Eye (tissue), 1 donor: ENCODE measurements at places on chromosomes 16 and 17.
A peak's percentile ranks its signal among the peaks of the same experiment; 100 is the strongest.

DNA sequence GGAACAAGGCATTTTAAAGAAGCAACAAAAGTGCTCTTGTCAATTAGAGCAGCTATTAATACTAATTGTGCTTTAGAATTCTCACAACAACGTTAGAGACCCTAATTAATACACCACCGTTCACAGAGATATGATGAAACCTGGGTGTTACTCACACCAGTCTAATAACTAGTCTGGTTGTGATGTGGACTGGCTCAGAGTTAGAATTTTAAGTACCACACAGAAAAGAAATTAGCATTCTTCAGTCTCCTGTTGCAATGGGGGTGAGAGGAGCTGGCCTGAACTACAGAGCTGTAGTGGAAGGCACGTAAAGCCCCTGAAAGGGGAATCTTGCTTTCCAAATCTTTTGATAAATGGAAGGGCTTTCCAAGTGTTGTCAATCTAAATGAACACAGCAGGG, 240.8 kb upstream of the TOX3 start:
- DNase-seq: no peak

GRCh38 chr16:69562813-69563212, 3.0 kb upstream of the NFAT5 start:
- DNase-seq: no peak

DNA sequence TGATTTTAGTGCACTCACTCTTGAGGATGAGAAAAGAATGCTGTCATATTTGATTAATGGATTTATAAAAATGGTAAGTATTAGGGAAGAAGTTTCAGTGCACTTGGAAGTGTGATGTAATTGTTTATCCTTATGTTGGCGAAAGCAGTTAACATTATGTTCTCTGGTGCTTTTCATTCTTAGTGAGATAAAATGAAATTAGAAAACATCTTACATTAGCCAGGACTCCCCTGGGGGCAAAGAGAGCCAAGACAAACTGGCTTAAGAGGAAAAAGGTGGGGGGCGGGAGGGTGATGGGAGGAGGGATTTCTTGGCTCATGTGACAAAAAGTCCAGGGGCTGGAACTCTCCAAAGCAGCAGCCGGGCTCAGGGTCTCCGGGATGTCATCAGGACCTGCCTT, 73.2 kb downstream of the KNOP1 start:
- peak; percentile 69 for DNase-seq

GRCh38 chr17:37137070-37137610, 188.4 kb downstream of the AATF start:
- no peak for DNase-seq

DNA sequence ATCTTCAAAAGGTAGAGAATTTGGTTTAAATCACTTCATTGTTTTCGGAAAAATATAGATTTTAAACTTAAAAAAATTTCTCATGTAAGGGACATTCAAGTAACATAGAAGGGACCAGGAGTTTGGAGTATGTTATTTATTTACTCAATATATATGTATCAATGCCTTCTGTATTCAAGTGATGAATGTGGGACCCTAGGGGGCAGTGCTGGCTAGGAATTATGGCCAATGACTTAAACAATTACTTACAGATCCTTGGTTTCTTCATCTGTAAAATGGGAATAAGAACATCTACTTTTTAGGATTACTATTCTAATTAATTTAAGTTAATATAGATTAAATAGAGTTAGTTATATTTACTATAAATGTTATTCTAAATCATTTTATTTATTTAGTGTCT, 886.3 kb upstream of the RBFOX1 start:
- DNase-seq: no peak

DNA sequence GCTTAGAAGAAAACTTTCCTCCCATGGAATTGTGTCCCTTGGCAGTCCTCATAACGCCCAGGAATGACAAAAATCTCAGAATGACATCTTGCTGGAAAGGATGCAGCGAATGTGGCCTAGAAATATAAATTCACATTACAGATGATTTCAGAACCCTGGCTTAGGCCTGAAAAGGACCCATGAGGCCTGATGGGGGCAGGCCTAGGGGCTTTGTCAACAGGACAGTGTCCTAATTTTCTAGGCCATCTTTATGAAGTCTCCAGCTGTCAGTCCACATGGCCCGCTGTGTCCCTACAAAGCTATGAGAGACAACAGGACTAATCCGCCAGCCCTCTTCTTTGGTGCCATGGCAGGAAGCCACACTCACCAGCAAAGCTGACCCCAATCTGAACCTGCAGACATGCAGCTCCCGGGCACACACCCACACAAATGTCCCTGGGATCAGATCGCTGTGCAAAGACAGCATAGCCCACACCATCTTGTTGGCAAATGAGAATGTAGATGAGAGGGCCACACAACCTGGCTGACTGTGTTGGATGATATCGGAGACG, 40.4 kb upstream of the DNAH17 start:
- peak; percentile 72 for DNase-seq

DNA sequence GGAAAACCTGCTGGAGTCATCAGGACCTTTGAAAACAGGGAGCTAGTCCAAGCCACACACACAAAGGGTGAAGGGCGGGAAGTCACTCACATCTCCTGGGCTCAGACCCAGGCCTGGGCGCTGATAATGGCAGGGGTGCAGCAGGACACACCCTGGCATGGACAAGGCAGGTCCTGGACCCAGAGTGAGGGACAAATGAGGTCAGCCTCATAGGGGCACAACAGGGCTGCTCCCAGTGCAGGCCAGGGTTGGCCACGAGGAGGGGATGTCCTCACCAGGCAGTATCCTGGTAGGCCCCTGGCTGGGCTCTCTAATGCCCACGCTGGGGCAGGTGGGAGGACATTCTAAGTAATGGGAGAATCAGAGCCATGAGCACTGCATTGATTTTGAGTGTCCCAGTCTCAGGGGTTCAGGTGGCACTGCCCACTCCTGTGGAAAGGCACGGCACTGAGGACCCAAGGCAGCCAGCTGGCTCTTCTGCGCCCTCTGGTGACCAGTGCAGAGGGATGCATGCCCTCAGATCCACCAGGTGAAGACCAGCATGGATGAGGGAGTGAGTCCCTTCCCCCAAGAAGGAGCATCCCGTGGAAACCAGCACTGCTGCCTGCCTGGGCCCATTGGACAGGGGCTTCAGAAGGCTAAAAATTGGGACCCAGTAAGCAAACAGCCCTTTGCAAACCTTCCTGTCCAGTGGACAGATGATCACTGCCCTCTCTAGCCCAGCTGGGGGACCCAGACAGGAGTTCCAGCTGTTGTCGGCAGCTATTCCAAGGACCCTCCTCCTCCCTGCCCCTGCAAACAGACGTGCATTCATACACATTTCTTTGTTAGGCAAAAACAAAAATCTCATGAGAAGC, 23.4 kb upstream of the SREBF1 start:
- DNase-seq: peak; percentile 87

DNA sequence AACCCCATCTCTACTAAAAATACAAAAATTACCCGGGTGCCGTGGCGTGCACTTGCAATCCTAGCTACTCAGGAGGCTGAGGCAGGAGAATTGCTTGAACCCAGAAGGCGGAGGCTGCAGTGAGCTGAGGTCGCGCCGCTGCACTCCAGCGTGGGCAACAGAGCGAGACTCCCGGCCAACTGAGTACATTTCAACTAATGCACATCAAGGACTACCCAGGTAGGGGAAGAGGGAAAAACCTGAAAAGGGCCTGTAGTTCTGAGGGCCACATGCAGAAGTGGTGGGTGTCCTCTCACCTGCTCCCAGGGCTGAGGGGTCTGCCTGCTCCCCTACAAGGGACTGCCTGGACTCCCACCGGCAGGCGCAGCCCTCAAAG, 584 bp upstream of the SLC16A5 start:
- no peak for DNase-seq

- DNase-seq: no peak
These were observed 52.7 kb downstream of the ZNF18 start for GRCh38 chr17:11944587-11944986.

DNA sequence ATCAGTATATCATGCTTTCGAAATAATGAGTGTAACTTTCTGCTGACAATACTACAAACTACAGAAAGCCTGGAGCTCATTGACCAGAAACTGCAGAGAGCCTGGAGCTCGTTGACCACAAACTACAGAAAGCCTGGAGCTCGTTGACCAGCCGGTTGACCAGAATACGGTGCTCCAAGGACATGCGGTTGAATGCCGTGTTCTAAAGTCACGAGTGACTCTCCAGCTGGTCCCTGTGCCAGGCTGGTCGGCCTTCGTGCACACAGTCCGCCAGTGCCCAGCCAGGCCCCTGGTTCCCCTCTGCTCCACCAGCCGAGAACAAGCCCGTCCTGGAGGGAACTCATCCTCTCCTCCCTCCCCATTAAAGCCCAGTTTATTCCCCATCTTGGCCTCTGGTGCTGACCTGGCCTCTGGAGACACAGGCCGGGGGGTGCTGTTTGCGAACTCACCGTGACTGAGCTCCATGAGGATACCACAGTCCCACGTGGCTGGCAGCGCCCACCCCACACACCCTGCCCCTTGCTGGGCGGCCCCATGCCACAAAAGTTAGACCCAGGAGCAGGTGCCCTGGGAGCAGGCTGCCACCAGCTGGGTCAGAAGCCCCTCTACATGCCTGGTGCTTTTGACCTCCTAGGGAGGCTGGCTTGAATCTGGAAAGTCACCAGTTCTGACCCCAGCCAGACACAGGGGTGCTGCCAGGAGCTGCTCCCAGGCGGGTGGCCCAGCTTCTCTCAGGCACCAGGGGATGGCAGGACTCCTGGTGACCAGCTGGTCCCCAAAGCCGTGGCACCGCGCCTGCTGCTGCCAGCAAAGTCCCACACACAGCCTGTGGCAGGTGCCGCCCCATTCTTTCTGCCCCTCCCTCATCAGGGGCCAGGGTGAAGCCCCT, 15.5 kb upstream of the CDH15 start:
- DNase-seq: no peak

DNA sequence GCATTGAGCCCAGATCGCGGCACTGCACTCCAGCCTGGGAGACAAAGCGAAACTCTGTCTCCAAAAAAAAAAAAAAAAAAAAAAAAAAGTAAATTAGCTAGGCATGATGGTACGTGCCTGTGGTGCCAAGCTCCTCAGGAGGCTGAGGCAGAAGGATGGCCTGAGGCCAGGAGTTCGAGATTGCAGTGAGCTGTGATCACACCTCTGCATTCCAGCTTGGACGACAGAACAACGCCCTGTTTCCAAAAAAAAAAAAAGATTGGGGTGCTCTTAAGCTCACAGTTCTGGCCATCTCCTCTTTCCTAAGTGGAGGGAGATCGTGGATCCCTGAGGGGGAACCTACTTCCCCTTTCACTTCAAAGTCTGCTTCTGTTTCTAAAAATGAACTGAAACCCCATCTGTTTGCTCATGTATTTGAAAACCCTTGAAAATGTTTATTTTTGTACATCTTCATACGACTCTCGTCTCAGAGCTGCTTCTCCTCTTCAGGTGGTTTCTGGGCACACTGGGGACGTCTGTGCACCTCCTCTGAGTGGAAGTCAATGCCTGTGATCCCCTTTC, 138.8 kb downstream of the PRKCA start:
- no peak for DNase-seq

- DNase-seq: peak; percentile 83
These were observed 11.5 kb upstream of the ZC3H18 start for GRCh38 chr16:88558457-88559442.

- no peak for DNase-seq
These were observed 26.7 kb upstream of the ALKBH5 start for GRCh38 chr17:18156976-18157280.

DNA sequence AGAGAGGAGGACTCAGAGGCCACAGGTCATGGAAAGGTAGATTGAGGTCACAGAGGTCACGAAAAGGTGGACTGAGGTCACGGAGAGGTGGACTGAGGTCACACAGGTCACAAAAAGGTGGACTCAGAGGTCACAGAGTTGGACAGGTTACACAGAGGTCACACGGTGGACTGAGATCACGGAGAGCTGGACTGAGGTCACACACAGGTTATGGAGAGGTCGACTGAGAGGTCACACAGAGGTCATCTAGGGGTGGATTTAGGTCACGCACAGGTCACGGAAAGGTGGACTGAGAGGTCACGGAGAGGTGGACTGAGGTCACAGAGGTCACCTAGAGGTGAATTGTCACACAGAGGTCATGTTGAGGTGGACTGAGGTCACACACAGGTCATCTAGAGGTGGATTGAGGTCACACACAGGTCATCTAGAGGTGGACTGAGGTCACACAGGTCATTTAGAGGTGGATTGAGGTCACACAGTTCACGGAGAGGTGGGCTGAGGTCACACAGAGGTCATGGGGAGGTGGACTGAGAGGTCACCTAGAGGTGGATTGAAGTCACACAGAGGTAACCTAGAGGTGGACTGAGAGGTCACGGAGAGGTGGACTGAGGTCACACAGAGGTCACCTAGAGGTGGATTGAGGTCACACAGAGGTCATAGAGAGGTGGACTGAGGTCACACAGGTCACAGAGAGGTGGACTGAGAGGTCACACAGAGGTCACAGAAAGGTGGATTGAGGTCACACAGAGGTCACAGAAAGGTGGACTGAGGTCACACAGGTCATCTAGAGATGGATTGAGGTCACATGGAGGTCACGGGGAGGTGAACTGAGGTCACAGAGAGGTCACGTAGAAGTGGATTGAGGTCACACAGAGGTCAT, 26.7 kb upstream of the JPT2 start:
- DNase-seq: peak; percentile 90

GRCh38 chr16:88503374-88503770, 50.3 kb downstream of the ZFPM1 start:
- DNase-seq: no peak

DNA sequence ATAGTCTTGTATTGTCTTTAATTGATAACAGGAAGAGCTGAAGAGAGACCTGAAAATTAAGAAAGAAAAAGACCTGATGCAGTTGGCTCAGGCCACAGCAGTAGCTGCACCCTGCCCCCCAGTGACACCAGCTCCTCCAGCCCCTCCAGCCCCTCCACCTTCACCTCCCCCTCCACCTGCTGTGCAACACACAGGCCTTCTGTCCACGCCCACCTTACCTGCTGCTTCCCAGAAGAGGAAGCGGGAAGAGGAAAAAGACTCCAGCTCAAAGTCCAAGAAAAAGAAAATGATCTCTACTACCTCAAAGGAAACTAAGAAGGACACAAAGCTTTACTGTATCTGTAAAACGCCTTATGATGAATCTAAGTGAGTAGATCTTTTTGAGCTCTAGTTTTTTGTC, 36.8 kb downstream of the C17orf58 start:
- no peak for DNase-seq

DNA sequence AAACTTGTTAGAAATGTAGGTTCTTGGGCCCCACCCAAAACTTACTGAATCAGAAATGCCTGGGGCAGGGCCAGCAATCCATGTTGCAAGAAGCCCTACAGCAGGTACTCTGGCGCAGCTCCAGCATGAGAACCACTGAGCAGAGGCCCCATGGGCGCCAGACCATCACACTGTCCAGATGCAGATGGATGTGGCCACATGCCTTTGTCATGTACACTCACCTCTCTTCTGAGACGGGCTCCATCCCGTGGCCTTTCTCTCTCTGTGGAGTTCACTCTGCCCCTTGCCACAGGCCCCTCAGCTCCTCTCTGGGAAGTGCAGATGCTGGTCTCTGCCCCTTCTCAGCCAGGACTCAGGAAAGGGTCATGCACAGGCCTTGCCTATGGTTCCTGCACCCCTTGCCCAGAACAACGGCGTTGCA, 2.3 kb upstream of the CCNF start:
- DNase-seq: no peak

GRCh38 chr17:43105146-43105545, 20.0 kb downstream of the BRCA1 start:
- no peak for DNase-seq

GRCh38 chr16:30698816-30699614, at the start of gene SRCAP:
TSS of gene SRCAP (plus strand) at chr16:30699171. CDS start at chr16:30700825, 1,654 bp downstream.
- peak; percentile 93 for DNase-seq

GRCh38 chr17:79975498-79976134, 60.1 kb downstream of the TBC1D16 start:
- no peak for DNase-seq
